A549 treated with GW870086 at 1 μM for 4 hours (cell line): ENCODE measurements at places on chromosomes 12 and 14. TPM values are rescaled to one million over a fixed set of nuclear protein-coding genes. Genes with fewer than 3 reads are reported as not detected.

The RBMS2 gene
- 8.6 to 11.0 TPM (median 10.8 TPM) in 5 replicates for total RNA-seq

The FSCB gene
- not detected in 5 replicates for total RNA-seq

The ARMH4 gene
- 0.36 to 0.64 TPM (median 0.49 TPM) in 5 replicates for total RNA-seq

The SYNE3 gene
- 0.25 to 1.0 TPM (median 0.71 TPM) in 5 replicates for total RNA-seq

The EFS gene
- total RNA-seq = not detected in 5 replicates

The AQP2 gene
- total RNA-seq = not detected in 5 replicates

The SLC10A1 gene
- total RNA-seq = not detected in 5 replicates

The KIF26A gene
- total RNA-seq = 2.3 to 3.8 TPM (median 3.4 TPM) in 5 replicates

The ITGB7 gene
- 0.29 to 0.63 TPM (median 0.42 TPM) in 5 replicates for total RNA-seq

The SLC41A2 gene
- 20.3 to 26.3 TPM (median 21.6 TPM) in 5 replicates for total RNA-seq

The FOXN4 gene
- 0.03 to 0.08 TPM (median 0.06 TPM) in 4 of 5 replicates, not detected in the other for total RNA-seq

The PRIM1 gene
- total RNA-seq = 23.8 to 27.4 TPM (median 26.1 TPM) in 5 replicates

The GPR162 gene
- 0.27 to 1.1 TPM (median 0.61 TPM) in 5 replicates for total RNA-seq

The GNS gene
- 47.4 to 58.3 TPM (median 54.3 TPM) in 5 replicates for total RNA-seq

The AQP5 gene
- total RNA-seq = not detected in 5 replicates

The MARK3 gene
- 53.2 to 60.0 TPM (median 53.6 TPM) in 5 replicates for total RNA-seq

The TROAP gene
- 79.5 to 98.3 TPM (median 86.0 TPM) in 5 replicates for total RNA-seq

The HOXC6 gene
- 3.7 to 4.8 TPM (median 4.4 TPM) in 5 replicates for total RNA-seq

The KCNK13 gene
- total RNA-seq = 0.11 to 0.17 TPM (median 0.15 TPM) in 4 of 5 replicates, not detected in the other

The PMCH gene
- total RNA-seq = not detected in 5 replicates

The TULP3 gene
- total RNA-seq = 15.9 to 20.1 TPM (median 19.3 TPM) in 5 replicates

The SLC24A4 gene
- 0.05 to 0.25 TPM (median 0.10 TPM) in 5 replicates for total RNA-seq

The KSR2 gene
- total RNA-seq = 0.53 to 0.72 TPM (median 0.65 TPM) in 5 replicates

The GPR135 gene
- total RNA-seq = 0.64 to 1.3 TPM (median 0.89 TPM) in 5 replicates

The DCN gene
- 0.09 to 0.21 TPM in 2 of 5 replicates, not detected in the others for total RNA-seq

The KRT74 gene
- total RNA-seq = not detected in 5 replicates

The TBX5 gene
- total RNA-seq = not detected in 5 replicates

The RNASE7 gene
- not detected in 5 replicates for total RNA-seq

The ERGIC2 gene
- 63.3 to 79.2 TPM (median 70.0 TPM) in 5 replicates for total RNA-seq

The CHST11 gene
- 16.1 to 24.1 TPM (median 21.7 TPM) in 5 replicates for total RNA-seq

The KRT6C gene
- total RNA-seq = not detected in 5 replicates

The EIF5 gene
- total RNA-seq = 213 to 282 TPM (median 252 TPM) in 5 replicates

The GUCY2C gene
- 0.03 TPM in 1 of 5 replicates, not detected in the others for total RNA-seq

The AP5M1 gene
- 15.9 to 21.7 TPM (median 18.3 TPM) in 5 replicates for total RNA-seq

The LEMD3 gene
- 7.2 to 13.6 TPM (median 10.6 TPM) in 5 replicates for total RNA-seq

The ALKBH2 gene
- 43.0 to 52.4 TPM (median 46.9 TPM) in 5 replicates for total RNA-seq

The EDDM3A gene
- total RNA-seq = not detected in 5 replicates

The TCTN1 gene
- total RNA-seq = 26.0 to 35.5 TPM (median 30.0 TPM) in 5 replicates

The ERP27 gene
- not detected in 5 replicates for total RNA-seq

The BLOC1S1 gene
- total RNA-seq = 132 to 153 TPM (median 149 TPM) in 5 replicates

The SYCP3 gene
- 0.17 to 0.18 TPM in 2 of 5 replicates, not detected in the others for total RNA-seq

The LTBP2 gene
- 9.7 to 13.1 TPM (median 11.0 TPM) in 5 replicates for total RNA-seq

The GALNT16 gene
- 2.5 to 3.8 TPM (median 3.6 TPM) in 5 replicates for total RNA-seq

The FMNL3 gene
- 1.3 to 2.1 TPM (median 1.8 TPM) in 5 replicates for total RNA-seq

The TEX52 gene
- not detected in 5 replicates for total RNA-seq

The KRT71 gene
- total RNA-seq = not detected in 5 replicates

The RHEBL1 gene
- 3.4 to 4.9 TPM (median 4.2 TPM) in 5 replicates for total RNA-seq

The ACSM4 gene
- total RNA-seq = not detected in 5 replicates

The ADAM21 gene
- total RNA-seq = 0.05 to 0.06 TPM (median 0.05 TPM) in 3 of 5 replicates, not detected in the others

The POTEG gene
- total RNA-seq = 0.06 TPM in 1 of 5 replicates, not detected in the others
